Activated CD8-positive, alpha-beta memory T cell treated with anti-CD3 and anti-CD28 coated beads, Interleukin-2, amount 10 ng/mL, durations not matched to agents 7 days and 5 days (primary cell): ENCODE measurements at places on chromosomes 7 and 10. TPM values are rescaled to one million over a fixed set of nuclear protein-coding genes. Genes with fewer than 3 reads are reported as not detected.
A peak's percentile ranks its signal among the peaks of the same experiment; 100 is the strongest.

- H3K4me3 ChIP-seq: peak overlapping the region; percentile 41
- peaks cover 32% of the 10 kb centered on the region for H3K4me1 ChIP-seq
- peak; percentile 83 for DNase-seq
- H3K27ac ChIP-seq: peak overlapping the region; percentile 79
- H3K27me3 ChIP-seq: no peaks in the 10 kb centered on the region
Measured at GRCh38 chr10:283916-284356, 148.7 kb downstream of the ZMYND11 start.

GRCh38 chr7:87056346-87056745 is 3.1 kb downstream of the ELAPOR2 start:
- no peak overlapping the region for H3K4me3 ChIP-seq
- DNase-seq: no peak
- H3K27me3 ChIP-seq: peaks cover 16% of the 10 kb centered on the region
- peaks cover 14% of the 10 kb centered on the region for H3K4me1 ChIP-seq
- no peak overlapping the region for H3K27ac ChIP-seq
- H3K36me3 ChIP-seq: no peaks in the 10 kb centered on the region

NXPH1 gene
- not detected for total RNA-seq

DNA sequence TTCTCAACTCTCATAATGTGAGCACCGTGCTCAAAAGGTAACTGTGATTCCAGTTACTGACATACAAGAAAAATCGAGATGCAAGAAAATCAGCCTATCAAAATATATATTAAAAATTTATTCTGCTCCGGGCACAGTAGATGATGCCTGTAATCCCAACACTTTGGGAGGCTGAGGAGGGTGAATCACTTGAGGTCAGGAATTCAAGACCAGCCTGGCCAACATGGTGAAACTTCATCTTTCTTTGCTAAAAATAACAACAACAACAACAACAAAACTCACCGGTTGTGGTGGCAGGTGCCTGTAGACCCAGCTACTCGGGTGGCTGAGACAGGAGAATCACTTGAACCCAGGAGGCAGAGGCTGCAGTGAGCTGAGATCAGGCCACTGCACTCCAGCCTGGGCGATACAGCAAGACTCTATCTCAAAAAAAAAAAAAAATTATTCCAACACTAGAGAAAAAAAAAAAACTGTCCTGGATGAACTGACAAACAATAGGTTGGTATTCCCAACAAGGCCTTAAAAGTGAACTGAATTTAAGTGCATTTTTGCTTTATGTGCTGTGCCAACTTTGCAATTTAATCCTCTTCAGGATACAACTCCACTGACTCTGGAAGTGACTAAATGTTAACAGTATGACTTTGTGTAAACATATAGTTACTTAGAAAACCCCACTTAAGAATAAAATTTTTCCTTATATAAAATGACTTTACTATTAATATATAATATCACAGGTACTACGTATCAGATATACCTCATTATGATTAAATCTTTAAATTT is 51.1 kb downstream of the JMJD1C start:
- peaks cover 3% of the 10 kb centered on the region for H3K36me3 ChIP-seq
- peaks cover 10% of the 10 kb centered on the region for H3K4me1 ChIP-seq
- H3K27me3 ChIP-seq: no peaks in the 10 kb centered on the region
- H3K4me3 ChIP-seq: no peak overlapping the region
- no peak overlapping the region for H3K27ac ChIP-seq

CTAGE6 gene
- 0.73 TPM for total RNA-seq

GRCh38 chr10:130470286-130470685 is 334.1 kb downstream of the GLRX3 start:
- DNase-seq: no peak
- H3K4me3 ChIP-seq: no peak overlapping the region
- H3K27me3 ChIP-seq: no peaks in the 10 kb centered on the region
- H3K27ac ChIP-seq: no peak overlapping the region

ATP5MK gene
- 387 TPM for total RNA-seq
